T1000 (cell line): ENCODE measurements at places on chromosomes 5 and 9.

DNA sequence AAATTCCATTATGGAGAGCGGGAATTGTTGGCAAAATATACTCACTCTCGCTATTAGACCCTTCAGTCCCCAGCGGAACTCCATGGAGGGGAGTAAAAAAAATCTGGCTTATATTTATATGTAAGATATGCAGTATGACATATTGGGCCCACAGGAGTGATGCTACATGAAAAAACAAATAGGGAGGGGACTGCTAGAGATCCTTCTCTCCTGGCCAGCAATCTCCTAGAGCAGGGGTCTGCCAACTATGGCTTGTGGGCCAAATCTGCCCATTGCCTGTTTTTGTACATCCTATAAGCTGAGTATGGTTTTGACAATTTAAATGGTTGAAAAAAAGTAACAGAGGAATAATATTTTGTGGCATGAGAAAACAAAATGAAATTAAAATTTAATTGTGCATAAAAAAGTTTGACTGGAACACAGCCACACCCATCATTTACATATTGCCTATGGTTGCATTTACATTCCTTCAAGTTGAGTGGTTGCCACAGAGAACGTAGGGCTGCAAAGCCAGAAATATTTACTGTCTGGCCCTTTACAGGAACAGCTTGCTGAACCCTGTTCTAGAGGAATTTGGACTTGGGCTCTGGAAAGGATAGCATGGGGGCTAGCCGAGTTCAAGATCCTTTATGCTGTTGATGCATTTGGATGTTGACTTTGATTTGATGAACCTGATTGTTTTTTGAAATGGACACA lies 197.3 kb upstream of the CLINT1 start:
- DNase-seq: no peak

DNA sequence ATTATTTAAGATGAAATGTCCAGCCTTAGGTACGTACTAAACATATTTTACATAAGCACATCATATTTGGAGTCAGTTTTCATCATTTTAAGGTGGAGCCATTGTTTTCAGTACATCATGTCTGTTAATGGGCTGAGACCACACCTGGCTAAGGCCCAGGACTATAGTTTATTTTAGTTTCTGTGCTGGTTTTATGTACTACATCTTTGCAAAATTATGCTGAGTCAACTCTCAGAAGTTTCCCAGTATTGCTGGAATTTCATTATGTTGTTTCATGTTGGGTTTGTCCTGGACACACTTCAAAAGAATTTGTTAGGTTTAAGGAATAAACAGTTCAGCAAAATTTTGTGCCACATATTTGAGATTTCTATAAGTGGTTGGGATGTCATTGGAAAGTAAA lies 171.2 kb downstream of the CCDC171 start:
- DNase-seq: no peak

- no peak for DNase-seq
These were observed 267.2 kb downstream of the RAB3C start for GRCh38 chr5:58849921-58850667.

- DNase-seq: no peak
These were observed 1264.5 kb upstream of the ACO1 start for GRCh38 chr9:31119890-31120454.

GRCh38 chr5:179607160-179607931 lies 16.1 kb downstream of the HNRNPH1 start:
- no peak for DNase-seq

GRCh38 chr5:139043157-139043905 lies 154.8 kb downstream of the SIL1 start:
- no peak for DNase-seq

GRCh38 chr5:56725711-56726411 lies 89.5 kb upstream of the MAP3K1 start:
- no peak for DNase-seq

GRCh38 chr5:170408877-170409660 lies 19.9 kb upstream of the KCNMB1 start:
- no peak for DNase-seq

GRCh38 chr9:76456202-76456926 lies 2.6 kb upstream of the GCNT1 start:
- DNase-seq: peak; percentile 39

DNA sequence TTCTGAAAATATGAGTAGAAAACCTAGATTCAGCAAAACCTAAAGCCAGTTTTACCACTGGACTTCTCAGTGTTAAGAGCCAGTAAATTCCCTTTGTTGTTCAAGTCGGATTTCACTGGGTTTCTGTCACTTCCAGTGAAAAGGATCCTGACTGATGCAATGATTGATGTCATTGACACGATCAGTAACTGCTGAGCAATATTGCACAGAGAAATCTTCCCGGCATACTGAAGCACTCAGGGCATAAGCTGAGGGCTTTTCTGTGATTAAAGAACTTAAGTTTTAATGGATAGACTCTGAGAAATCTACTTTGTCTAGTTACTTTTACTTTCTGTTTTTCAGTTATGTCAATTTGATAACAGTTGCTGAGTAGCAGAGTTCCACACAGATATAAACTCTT lies 61.9 kb downstream of the DENND1A start:
- DNase-seq: no peak

- no peak for DNase-seq
These were observed 542 bp downstream of the GGTA1 start for GRCh38 chr9:121499177-121499426.

GRCh38 chr5:71810023-71810422 lies 90.9 kb downstream of the CARTPT start:
- DNase-seq: no peak

DNA sequence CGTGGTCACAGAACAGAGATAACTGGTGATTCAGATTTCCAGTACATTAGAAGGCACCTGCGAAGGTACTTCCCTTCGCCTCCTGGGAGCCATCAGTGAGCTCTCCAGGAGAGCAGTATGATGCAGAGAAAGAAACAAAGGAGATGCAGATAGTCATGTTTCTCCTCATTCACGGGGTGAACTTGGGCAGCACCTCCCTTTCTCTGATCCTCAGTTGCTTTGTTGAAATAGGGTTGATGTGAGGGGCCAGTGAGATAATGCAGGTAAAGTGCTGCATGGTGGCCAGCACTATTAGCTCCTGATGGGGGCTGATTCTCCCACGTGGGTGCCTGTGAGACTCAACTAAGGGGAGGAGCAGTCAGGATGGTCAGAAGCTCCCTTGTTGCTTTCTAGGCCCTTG lies 46.6 kb upstream of the ZNF169 start:
- DNase-seq: no peak

GRCh38 chr9:120411862-120412424 lies 168.0 kb downstream of the CDK5RAP2 start:
- no peak for DNase-seq

GRCh38 chr5:52805615-52806014 lies 17.9 kb downstream of the ITGA1 start:
- DNase-seq: no peak

- DNase-seq: no peak
These were observed 33.5 kb downstream of the FAF2 start for GRCh38 chr5:176481711-176482110.

GRCh38 chr5:39857041-39857440 lies 432.3 kb upstream of the DAB2 start:
- DNase-seq: no peak

DNA sequence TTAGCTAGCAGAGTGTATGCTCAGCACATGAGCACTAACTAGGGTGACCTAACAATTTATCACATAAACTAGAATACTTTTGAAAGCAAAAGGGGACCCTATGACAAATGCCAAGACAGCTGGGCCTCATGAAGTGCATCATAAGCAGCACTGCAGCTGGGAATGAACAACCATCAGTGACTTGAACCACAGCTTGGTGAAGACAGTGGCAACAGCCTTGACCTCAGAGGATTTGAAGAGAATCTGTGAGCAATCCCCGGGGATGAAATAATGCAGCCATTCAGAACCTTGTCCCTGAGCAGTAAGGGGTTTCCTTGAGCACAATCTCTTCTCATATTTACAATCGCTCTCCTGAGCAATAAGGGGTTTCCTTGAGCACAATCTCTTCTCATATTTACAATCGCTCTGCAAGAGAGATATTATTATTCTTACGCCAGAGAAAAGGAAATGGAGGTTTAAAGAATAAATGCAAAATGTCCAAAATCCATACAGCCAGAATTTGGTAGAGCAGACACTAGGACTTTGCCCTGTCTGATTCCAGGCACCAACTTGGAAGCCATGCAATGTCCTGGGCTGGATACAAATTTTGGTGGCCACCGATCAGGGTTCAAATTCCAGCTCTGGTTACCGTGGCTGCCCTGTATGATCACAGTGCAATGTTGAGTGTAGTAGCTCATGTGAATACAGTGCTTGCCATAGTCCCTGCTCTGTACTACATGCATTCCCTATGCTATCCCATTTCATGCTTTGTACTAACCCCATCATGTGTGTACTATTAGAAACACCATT lies 846 bp upstream of the NSG2 start:
- no peak for DNase-seq

GRCh38 chr9:92632641-92633040 lies 37.3 kb downstream of the IPPK start:
- DNase-seq: no peak

DNA sequence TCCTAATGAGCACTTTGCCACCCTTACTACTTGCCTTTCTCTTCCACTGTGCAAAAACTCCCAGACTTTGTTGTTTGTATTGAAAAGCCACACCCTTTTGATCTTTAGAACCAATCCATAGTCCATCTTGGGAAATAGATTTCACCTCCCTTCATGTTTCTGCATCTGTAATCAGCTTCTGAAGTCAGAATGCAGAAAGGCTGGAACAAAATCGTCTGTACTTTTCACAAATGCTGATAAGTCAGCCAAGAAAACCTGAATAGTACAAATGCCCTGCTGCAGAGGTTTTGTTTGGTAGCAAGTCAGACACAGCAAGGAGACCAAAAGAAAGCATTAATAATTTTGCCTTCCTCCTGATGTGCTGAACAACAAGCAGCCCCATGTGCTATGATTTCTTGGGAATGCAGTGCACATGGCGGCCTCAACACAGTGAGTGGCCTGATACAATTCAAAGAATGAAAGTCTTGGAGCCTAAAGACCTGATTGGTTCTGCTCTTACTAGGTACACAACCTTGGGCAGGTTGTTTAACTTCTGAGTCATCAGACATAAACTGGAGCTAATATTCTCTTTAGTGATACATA lies 59.2 kb upstream of the STK32A start:
- DNase-seq: no peak

GRCh38 chr9:87783180-87783579 lies 57.3 kb downstream of the CTSL start:
- DNase-seq: no peak

DNA sequence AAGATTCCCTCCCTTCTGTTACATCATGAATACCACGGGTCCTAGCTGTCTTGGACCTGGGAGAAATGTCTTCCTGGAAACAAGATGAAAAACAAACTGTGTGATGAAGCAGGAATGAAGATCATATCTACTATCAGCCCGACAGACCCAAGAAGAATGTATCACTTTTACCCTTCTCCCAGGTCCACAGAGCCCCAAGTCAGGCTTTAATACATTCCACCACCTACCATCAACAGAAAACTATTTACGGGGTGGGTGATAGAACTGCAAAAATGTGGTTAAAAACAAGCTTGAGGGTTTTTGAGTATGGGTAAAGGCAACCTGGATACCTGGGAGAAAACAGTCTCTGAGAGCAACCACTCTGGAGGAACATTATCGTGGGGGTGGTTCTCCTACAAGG lies 327.0 kb downstream of the TRIM32 start:
- DNase-seq: no peak

- no peak for DNase-seq
These were observed 110.7 kb downstream of the NR6A1 start for GRCh38 chr9:124660341-124660801.

DNA sequence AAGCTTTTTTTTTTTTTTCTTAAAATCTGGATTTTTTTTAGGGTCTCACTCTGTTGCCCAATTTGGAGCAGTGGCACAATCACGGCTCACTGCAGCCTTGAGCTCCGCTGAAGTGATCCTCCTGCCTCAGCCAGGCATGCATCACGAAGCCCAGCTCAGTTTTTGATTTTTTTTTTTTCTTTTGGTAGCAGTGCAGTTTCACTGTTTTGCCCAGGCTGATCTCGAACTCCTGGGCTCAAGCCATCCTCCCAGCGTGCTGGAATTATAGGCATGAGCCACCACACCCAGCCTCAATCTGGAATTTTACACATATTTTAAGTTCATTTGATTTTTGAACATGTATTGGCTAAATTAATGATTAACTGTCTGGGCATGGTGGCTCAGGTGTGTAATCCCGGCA lies 36.3 kb downstream of the TRIO start:
- no peak for DNase-seq

- no peak for DNase-seq
These were observed 109.7 kb upstream of the RETREG1 start for GRCh38 chr5:16726538-16726946.

- no peak for DNase-seq
These were observed 55.2 kb upstream of the GAS1 start for GRCh38 chr9:87002517-87002916.

- DNase-seq: no peak
These were observed 91.7 kb upstream of the ADAMTSL1 start for GRCh38 chr9:18382243-18382642.
